ENCODE measurements at places on chromosomes 2 and 18.
A peak's percentile ranks its signal among the peaks of the same experiment; 100 is the strongest.

DNA sequence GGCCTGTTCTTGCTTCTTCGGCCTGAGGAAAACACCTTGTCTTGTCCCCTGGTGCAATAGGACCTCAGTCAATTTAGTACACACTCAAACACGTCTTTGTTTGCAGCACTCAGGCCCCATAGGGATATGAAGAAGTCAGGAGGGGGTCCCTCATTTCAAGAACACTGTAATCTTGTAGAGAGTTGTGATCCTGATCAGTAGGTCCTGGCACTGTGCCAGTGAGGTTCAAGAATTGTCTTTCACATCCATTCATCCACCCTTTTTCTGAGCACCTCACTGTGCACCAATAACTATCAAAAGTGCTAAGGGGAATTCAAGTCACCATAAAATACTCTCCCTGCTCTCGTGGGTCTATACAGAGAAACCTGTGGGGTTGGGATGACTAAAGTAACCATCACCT, 131.4 kb upstream of the LHCGR start:
- DNase-seq = no peak

DNA sequence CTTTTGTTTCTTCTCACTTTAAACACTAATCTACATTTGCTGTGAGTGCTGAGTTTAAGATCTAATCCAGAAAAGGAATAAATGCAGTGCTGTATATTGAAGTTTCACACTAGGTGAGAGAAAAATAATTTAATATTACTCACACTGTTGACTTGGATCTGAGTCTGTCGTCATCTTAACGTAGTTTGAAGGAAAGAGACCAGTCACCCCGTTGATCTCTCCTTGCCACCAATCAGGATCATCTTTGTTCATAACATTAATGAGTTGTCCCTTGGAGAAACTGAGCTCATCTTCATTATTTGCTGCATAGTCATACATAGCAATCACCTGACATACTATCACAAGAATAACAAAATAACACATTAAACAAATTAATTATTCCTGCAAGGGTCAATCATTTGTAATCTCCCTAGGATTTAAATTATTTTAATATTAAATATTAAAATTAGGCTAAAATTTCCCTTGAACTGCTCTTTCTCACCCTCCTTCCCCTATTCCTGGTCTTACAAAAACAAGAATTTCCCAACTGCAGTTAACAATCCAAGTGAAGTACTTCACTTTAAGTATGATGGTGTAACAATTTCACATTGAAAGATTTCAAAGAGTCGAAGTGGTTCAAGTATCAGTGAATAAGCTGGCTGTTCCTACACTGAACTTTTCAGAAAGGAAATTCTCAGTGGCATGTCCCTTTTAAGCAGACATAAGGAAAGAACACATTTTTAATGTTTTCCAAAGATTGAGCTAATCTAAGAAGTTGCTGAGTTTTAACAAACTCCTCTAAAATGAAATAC, 71.3 kb downstream of the FAM228A start:
- no peak for DNase-seq

DNA sequence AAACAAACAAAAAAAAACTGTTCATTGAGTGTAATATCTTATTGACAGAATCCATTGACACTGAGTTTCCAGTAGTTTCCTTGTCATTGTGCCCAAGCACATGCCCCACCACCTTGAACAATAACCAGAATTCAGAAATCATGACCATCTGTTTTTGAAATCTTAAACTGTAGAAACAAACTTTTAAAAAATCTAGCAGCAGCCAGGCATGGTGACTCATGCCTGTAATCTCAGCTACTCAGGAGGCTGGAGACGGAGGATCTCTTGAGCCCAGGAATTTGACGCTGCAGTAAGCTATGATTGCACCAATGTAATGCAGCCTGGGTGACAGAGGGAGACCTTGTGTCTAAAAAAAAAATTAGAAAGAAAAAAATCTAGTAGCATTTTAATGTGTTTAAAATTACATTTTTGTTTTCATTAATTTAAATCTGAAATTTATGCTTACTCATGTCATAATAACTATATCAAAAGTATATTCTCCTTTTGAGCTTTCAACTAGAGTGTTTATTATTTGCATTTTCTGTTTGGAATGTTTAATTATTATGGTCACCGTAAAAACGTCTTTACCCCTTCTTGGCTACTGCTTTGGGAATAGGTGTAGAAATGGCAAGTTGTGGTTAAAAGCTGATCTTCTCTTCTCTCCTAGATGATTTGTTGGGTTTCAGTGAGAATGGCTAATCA, 25.2 kb upstream of the STON1 start:
- DNase-seq = no peak

GRCh38 chr2:71130905-71131244, 441 bp downstream of the MPHOSPH10 start:
- DNase-seq = no peak

DNA sequence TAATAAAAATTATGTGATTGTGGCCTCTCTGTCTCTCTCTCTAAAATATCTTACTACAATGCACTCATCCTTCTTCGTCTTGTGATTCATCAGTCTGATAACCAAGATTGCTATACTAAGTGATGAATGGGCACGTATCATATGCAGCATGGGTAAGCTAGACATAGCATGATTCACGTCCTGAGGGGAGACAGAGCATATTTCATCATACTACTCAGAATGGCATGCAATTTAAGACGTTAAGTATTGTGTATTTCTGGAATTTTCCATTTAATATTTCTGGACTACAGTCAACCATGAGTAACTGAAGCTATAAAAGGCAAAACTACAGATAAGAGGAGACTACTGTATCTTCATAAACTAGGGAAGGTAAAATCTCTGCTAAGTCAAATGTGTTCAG, 97.0 kb upstream of the CD226 start:
- DNase-seq = no peak

GRCh38 chr2:157691131-157691530, 62.5 kb upstream of the ACVR1C start:
- DNase-seq = no peak

DNA sequence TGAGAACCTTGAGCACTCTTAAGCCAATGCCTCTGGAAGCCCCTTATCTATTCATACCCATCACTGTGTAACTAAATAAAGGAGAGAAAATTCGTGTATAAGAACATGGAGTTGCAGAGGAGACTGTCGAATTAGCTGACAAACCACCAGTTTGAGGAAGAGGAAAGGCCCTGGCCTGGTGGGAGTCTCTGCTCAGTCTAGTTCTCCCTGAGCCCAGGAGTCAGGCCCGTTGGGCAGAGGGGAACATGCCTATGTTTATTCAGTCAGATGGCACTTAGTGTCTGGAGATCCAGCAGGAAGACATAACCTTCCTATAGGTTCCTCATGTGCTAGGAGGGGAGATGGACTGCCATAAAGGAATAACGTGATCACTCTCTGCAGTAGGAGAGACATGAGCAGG, 60.3 kb downstream of the MGAT5 start:
- no peak for DNase-seq

DNA sequence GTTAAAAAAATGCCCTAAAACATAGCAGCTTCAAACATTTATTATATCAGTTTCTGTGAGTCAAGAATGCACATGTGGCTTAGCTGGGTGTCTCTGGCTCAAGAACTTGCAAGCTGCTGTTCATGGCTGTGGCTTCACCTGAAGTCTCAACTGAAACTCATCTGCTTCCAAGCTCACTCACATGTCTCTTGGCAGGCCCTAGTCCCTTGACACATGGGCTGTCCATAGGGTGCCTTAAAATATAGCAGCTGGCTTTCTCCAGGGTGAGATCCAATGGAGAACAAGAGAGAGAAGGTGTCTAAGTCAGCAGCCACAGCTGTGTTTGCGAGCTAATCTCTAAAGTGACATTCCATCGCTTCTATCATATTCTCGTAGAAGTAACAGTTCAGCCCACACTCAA, 152.8 kb downstream of the DSEL start:
- DNase-seq = no peak

DNA sequence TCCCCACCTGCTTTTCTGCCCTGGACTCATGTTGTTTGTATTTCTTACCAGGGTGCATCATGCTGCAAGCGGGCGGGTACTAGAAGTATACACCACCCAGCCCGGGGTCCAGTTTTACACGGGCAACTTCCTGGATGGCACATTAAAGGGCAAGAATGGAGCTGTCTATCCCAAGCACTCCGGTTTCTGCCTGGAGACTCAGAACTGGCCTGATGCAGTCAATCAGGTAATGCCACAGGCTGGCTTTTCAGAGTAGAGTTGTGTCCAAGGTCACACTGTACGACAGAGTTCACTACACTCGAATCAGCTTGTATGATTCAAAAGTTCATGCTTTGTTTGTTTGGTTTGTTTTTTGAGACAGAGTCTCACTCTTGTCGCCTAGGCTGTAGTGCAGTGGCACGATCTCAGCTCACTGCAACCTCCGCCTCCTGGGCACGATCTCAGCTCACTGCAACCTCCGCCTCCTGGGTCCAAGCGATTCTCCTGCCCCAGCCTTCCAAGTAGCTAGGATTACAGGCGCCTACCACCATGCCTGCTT, 19.4 kb downstream of the SRSF7 start:
- DNase-seq = no peak

GRCh38 chr18:3354506-3354905, 92.6 kb downstream of the MYL12B start:
- DNase-seq = no peak

DNA sequence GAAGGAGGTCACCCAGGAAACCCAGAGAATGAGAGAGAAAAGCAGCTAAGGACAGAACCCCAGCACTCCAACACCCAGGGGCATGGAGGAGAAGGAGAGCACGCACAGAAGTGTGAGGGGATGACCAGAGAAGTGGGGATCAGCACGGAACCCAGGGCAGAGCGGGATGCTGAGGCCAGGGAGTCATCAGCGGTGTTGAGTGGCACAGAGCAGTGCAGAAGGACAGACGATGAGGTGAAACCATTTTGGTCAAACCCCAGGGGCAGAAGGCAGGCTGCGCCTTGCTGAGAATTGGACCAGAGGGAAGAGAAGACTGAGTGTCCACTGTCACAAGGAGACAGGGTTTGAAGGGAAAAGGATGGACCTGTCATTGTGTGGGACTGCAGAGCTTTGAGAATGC, 23.4 kb upstream of the ASB18 start:
- no peak for DNase-seq

DNA sequence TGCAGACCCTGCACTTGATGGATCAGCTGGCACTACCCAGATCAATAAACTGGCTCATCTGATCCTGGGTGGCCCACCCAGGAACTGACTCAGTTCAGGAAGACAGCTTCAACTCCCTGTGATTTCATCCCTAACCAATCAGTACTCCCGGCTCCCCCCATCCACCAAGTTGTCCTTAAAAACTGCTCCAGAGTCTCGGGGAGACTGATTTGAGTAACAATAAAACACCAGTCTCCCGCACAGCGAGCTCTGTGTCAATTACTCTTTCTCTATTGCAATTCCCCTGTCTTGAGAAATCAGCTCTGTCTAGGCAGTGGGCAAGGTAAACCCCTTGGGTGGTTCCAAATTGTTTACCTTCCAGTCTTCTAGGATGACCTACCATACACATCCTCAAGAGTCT, 263.3 kb upstream of the STON1 start:
- no peak for DNase-seq

DNA sequence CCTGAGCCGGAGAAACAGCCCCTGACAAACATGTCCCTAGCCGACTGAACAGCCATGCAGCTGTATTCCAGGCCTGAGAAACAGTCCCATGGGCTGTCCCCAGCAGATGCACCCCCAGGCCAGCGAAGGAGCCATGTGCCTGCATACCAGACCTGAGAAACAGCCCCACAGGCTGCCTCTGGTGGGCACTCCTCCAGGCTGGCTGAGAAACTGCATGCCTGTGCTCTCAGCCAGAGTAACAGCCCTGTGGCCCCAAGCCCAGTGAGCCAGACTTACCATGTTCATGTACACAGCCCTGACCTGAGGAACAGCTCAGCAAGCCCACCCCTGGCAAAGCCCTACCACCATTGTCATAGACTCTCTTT, 24.8 kb downstream of the BOLL start:
- DNase-seq = no peak

DNA sequence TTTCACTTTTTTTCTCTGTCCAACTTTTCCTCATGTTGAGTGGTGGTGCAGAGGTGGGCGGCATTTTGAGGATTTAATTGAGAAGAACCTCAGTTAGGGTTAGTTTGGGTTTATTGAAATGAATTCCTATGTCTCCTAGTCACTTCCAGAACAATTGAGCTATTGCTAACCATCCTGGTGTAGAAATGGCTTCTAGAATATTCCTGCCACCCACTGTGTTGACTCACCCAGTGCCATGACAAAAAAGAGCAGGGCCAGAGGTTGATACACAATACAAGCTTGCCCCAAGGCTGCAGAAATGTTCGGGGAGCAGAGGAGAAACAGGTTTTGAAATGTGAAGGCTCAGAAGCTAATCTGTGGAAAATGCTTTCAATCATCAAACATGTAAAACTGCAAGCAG, 167.1 kb upstream of the TRIB2 start:
- no peak for DNase-seq

DNA sequence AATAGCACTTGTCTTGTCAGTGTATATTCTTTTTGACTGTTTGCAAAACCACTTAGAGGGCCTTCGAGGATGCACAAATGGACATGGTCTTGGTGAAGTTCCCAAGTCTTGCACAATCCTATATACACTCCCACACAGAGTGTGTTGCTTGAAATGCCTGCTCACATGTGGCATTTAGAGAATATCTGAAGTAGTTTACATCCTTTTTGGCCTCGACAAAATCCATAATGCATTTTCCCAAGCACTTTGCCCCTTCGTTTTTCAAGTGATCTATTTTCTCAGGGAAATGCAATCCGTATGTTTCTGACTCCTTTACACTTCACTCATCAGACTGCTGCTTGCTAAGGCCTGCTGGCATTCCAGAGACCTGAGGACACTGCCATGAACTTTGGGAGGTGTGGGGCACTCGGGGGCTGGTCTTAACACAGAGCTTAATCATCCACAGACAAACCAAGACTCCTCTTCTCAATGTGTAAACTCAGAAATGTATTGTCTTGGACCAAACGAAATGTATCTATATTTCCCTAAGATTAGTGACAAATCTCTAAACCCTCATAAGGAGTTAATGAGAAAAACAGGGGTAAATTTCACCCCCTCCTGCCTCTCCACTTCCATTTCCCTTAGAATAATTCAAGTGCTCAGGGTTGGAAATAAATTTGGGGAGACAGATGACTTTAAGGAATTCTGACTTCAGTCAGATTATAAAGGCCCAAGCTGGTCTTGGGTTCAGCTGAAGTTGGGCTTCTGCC, 219.3 kb upstream of the APCDD1 start:
- DNase-seq = no peak

GRCh38 chr2:123532994-123533393, 492.1 kb upstream of the CNTNAP5 start:
- DNase-seq = no peak

DNA sequence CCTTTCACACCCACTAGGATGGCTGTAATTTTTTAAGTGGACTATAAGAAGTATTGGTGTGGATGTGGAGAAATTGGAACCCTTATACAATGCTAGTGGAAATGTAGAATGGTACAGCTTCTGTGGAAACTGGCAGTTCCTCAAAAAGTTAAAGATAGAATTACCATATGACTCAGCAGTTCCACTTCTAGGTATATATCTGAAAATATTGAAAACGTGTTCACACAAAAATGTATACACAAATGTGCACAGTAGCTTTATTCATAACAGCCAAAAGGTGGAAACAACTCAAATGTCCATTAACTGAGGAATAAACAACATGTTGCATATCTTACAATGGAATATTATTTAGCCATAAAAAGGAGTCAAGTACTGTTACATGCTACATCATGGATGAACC, 17.7 kb downstream of the TANK start:
- DNase-seq = no peak

- no peak for DNase-seq
Measured at GRCh38 chr2:33277002-33277426, 199.4 kb upstream of the RASGRP3 start.

- peak; percentile 55 for DNase-seq
Measured at GRCh38 chr18:26956863-26957262, 91.4 kb upstream of the AQP4 start.
